ENCODE measurements at places on chromosomes 5 and 9. TPM values are rescaled to one million over a fixed set of nuclear protein-coding genes. Genes with fewer than 3 reads are reported as not detected.

DNA sequence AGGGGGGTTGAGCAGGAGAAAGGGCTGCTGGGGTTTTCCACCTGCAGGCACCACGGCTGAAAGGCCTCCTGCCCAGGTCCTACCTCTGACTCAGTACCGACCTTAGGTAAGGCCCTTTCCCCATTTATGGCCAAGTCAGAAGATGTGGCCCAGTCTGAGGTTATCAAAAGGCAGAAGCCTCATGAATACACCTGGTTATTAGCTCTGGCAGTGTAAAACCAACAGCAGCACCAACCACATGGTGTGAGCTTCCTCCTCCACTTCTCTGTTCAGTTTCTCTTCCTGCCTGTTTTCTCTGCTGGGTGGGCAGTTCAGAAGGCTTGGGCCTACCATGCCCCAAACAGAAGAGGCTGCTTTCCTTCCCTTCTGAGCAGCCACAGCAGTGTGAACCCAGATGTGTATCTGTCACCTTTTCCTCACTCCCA, 86.9 kb downstream of the UGCG start:
- H3K27ac ChIP-seq = no peak overlapping the region
- no peak overlapping the region for H3K4me3 ChIP-seq
- no peaks in the 10 kb centered on the region for H3K27me3 ChIP-seq
- DNase-seq = no peak
- no peaks in the 10 kb centered on the region for H3K36me3 ChIP-seq

Gene HEMGN
- total RNA-seq = 0.11 TPM

DNA sequence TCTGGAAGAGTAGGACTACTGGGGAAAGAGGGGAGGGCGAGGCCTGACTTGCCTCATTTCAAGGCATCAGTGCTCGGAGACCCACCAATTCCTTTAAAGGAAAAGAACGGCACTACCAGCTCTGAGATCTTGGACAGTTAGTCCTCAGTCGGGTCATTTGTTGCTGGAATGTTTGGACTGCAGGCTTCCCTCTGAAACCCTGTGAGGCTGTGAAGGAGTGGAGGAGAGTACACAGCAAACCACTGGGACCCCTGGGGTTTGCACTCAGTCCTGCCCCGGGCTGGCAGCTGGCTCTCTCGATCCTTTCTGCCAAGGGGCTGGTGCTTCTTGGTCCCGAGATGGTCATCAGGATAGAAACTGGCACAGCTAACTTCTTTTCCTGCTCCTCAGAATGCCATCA, 194.5 kb downstream of the TRIO start:
- no peak for DNase-seq
- H3K4me1 ChIP-seq = peaks cover 42% of the 10 kb centered on the region
- peaks cover 25% of the 10 kb centered on the region for H3K36me3 ChIP-seq
- H3K4me3 ChIP-seq = no peak overlapping the region

DNA sequence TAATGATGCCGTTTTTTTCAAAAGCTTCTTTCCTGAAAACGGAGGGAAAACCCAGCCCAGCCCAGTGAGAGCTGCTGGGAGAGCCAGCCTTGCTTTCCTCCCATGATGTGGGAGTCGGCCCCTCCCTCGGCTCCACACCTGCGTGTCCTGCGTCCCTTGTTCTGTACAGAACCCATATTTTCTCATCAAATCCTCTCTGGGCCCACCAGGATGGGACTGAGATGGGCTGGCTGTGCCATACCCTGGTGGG, 8.9 kb downstream of the FLT4 start:
- H3K4me1 ChIP-seq = no peaks in the 10 kb centered on the region
- no peaks in the 10 kb centered on the region for H3K36me3 ChIP-seq
- H3K27me3 ChIP-seq = no peaks in the 10 kb centered on the region
- no peak for DNase-seq
- H3K27ac ChIP-seq = no peak overlapping the region

DNA sequence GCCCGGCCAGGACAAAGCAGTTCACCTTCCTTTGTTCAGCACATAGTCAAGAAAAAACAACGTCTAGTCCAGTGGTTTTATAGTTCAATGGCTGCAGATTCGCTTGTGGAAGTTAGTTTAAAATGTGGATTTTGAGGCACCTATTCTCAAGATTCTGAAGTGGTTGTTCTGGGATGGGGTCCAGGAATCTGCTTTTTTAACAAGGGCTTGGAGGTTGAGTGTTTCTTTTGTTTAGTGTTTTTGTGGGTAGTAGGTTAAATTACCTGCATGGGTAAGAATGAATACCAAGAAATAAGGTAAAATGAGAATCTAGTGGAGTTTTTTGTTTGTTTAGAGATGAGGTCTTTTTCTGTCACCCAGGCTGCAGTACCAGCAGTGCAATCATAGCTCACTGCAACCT, 28.4 kb upstream of the NADK2 start:
- no peak overlapping the region for H3K27ac ChIP-seq
- peaks cover 13% of the 10 kb centered on the region for H3K4me1 ChIP-seq
- no peaks in the 10 kb centered on the region for H3K36me3 ChIP-seq
- no peak overlapping the region for H3K4me3 ChIP-seq
- no peak for DNase-seq

Gene OMD
- total RNA-seq = not detected

Gene HBEGF
- 4.0 TPM for total RNA-seq

Gene ACTBL2
- total RNA-seq = not detected

DNA sequence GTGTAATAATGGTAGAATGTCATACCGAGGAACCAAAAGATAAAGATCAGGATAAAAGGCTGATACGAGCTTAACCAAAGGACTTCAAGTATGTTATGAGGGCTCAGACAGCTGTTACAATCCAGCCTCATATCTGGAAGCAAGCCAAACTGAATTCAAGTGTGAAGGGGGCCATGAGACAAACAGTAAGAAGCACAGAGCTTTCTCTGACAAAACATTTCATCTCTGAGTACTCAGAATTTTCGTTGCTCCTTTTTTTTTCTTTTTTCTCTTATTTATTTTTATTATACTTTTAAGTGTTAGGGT, 52.9 kb upstream of the CD180 start:
- H3K36me3 ChIP-seq = no peaks in the 10 kb centered on the region
- no peak for DNase-seq
- H3K4me3 ChIP-seq = no peak overlapping the region
- peaks cover 11% of the 10 kb centered on the region for H3K4me1 ChIP-seq

Gene SOHLH1
- not detected for total RNA-seq

DNA sequence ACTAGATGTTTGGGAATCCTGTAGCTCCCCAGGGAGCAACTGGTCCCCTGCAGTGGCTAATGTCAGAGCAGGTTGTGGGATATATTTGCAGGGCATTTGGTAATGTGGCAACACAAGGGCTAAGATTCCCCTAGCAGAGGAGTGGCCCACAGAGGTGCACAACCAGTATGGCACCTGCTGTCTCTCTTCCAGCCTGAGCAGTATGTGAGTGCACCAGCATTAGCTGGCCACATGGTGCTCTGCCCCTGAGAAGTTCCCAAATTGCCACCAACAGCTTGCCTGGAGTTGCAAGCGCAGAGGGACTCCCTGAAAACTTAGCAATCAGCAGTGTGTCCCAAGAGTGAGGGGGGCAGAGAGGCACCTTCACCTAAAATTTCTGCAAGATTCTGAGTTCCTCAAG, 53.2 kb upstream of the SNCAIP start:
- no peaks in the 10 kb centered on the region for H3K27me3 ChIP-seq
- no peak overlapping the region for H3K4me3 ChIP-seq
- H3K27ac ChIP-seq = no peak overlapping the region
- H3K36me3 ChIP-seq = peaks cover 22% of the 10 kb centered on the region
- no peak for DNase-seq

DNA sequence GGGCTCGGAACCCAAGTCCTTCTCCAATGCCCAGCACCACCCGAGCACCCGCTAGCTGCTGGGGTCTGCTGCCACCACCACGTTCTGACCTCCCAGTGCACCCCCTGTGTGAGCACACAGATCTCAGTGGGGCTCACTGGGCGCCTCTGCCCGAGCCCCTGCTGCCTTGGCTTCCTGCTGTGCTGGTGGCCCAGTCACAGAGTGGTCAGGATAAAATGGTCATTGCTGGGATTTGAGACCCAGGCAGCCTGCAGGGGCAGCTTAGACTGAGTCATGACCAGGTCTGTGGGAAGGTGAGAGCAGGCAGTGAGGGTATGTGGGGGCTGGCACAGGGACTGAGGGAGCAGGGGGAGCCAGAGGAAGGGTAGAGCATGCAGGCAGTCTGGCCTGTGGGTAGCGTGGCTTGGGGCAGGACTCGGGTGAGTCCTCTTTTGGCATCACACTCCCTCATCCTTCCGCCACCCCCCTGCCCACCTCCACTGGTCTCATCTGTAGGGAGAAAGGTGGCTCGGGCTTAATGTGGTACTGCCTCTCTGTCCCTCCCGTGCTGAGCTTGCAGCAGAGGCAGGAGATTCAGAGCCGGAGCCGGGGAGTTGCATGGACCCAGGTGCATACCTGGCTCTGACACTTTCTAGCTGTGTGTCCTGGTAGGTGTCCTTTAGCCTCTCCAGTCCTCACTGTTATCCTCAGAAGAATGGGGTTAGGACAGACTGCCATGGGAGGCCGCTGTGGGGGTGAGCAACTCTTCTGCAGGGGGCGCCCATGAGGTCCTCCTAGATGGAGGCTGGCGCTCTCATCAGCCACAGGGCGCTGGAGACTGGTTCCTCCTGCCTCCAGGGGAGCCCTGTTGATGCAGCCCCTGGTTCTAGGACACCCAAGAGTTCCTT, 32.1 kb downstream of the USP20 start:
- peak; percentile 50 for DNase-seq
- H3K36me3 ChIP-seq = peaks cover 16% of the 10 kb centered on the region
- H3K4me3 ChIP-seq = no peak overlapping the region
- H3K27me3 ChIP-seq = no peaks in the 10 kb centered on the region
- peak overlapping the region; percentile 49 for H3K27ac ChIP-seq

DNA sequence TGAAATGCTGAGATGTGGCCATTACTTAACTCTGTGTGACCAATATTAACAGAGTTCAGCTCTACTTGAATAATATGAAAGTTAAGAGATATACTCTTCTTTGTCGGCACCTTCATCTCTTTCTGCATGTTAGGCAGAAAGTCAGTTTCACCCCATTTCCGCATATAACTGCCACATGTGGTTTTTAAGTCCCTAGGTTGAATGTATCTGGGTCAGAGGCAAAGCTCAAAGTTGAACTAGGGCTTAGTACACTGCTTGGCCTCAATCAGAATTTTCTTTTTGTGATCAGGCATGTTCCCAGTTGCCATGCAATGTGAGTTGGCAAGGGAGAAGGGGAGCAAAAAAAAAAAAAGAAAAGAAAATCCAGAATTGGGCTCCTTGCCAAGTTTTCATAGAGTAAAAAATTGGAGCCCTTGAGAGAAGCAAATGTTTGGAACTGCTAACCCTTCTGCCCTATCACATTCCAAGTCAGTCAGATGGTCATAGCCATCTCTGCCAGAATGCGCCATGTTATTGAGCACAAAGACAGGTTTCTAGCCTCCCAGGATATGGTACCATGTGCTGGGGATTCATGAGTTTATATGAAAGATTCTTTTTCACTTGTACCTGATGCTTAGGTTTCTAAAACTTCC, 251.2 kb upstream of the RORB start:
- H3K4me1 ChIP-seq = no peaks in the 10 kb centered on the region
- no peak for DNase-seq
- no peaks in the 10 kb centered on the region for H3K27me3 ChIP-seq
- H3K36me3 ChIP-seq = no peaks in the 10 kb centered on the region
- H3K4me3 ChIP-seq = no peak overlapping the region
- H3K27ac ChIP-seq = no peak overlapping the region

Gene CTNND2
- 8.6 TPM for total RNA-seq

GRCh38 chr9:107251756-107252322, 31.2 kb upstream of the RAD23B start:
- peaks cover 25% of the 10 kb centered on the region for H3K4me1 ChIP-seq
- no peak for DNase-seq
- no peak overlapping the region for H3K4me3 ChIP-seq
- H3K27ac ChIP-seq = 0 out of 2 replicates have a peak overlapping the region, but pooled peaks have one; percentile 0
- H3K36me3 ChIP-seq = no peaks in the 10 kb centered on the region
- H3K27me3 ChIP-seq = no peaks in the 10 kb centered on the region

Gene AQP7
- 0.23 TPM for total RNA-seq

GRCh38 chr5:158748522-158748921, 351.2 kb downstream of the EBF1 start:
- no peak overlapping the region for H3K27ac ChIP-seq
- H3K4me3 ChIP-seq = no peak overlapping the region
- H3K4me1 ChIP-seq = no peaks in the 10 kb centered on the region
- H3K36me3 ChIP-seq = no peaks in the 10 kb centered on the region
- DNase-seq = no peak

GRCh38 chr5:62596691-62597090, 18.1 kb downstream of the LRRC70 start:
- DNase-seq = no peak
- H3K4me3 ChIP-seq = no peak overlapping the region
- peaks cover 27% of the 10 kb centered on the region for H3K4me1 ChIP-seq
- no peak overlapping the region for H3K27ac ChIP-seq
- peaks cover 7% of the 10 kb centered on the region for H3K36me3 ChIP-seq
- H3K27me3 ChIP-seq = no peaks in the 10 kb centered on the region

DNA sequence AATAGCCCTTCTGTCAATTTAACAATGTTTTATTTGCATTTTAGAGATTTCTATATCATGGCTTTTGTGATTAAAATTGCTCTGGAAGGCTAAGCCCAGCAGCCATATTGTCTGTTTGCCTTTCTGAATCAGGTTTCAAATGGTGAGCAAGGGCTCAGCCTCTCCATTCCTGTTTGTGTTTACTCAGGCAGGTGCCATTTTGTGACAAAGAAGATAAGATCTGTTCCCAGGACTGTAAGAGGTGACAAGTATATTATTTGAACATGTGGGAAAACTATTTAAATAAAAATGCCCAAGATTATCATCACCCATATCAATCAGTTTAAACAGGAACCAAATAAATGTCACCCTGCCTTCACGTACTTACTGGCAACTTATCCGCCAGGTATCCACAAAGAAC, 641.3 kb upstream of the KLF4 start:
- H3K36me3 ChIP-seq = no peaks in the 10 kb centered on the region
- no peak overlapping the region for H3K4me3 ChIP-seq
- H3K27ac ChIP-seq = no peak overlapping the region
- no peaks in the 10 kb centered on the region for H3K27me3 ChIP-seq

Gene YIPF5
- 39.2 TPM for total RNA-seq

DNA sequence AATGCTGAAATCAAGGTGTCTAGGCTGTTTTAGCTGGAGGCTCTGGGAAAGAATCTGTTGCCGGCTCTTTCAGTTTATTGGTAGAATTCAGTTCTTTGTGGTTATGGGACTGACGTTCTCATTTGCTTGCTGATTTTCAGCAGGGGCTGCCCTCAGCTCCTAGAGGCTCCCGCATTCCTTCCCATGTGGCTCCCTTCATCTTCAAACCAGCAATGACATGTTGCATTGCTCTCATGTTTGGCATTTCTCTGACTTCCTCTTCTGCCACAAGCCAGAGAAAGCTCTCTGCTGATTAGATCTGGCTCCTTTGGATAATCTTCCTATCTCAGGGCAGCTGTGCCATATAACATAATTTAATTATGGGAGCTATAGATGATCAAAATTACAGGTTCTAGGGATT, 360.3 kb downstream of the LRRC70 start:
- H3K4me1 ChIP-seq = peaks cover 15% of the 10 kb centered on the region
- no peak for DNase-seq
- no peaks in the 10 kb centered on the region for H3K36me3 ChIP-seq
- no peak overlapping the region for H3K4me3 ChIP-seq
- no peaks in the 10 kb centered on the region for H3K27me3 ChIP-seq

GRCh38 chr9:13971415-13971814, 342.5 kb downstream of the NFIB start:
- no peak overlapping the region for H3K4me3 ChIP-seq
- no peak for DNase-seq
- H3K36me3 ChIP-seq = no peaks in the 10 kb centered on the region
- H3K27ac ChIP-seq = no peak overlapping the region
- no peaks in the 10 kb centered on the region for H3K27me3 ChIP-seq

Data from WTC11 (cell line).